ENCODE measurements at places on chromosomes 6 and 20. TPM values are rescaled to one million over a fixed set of nuclear protein-coding genes. Genes with fewer than 3 reads are reported as not detected.

- no peak for DNase-seq
Observed at GRCh38 chr20:38304845-38305447, 990 bp downstream of the BPI start.

DNA sequence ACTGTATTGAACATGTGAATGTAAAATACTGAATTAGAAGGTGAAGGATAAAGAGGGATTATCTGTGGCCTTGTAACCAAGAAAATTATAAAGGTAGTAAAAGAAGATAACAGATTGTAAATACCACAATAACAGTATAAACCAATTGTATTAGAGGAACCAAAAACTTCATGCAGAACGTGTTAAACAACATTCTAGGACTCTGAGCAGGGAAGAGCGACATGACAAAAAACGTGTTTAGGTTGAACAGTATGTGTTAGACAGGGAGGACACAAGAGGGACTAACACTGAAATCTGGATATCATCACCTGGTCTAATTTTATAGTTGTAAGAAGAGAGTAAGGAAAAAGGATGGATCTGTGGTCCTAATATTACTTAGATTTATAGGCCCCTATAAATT lies 259.0 kb upstream of the RUNX2 start:
- no peak for DNase-seq

GRCh38 chr6:1622851-1623768 lies 13.4 kb downstream of the FOXC1 start:
- DNase-seq, result no peak

- DNase-seq, result no peak
Observed at GRCh38 chr6:151098166-151098565, 141.6 kb upstream of the AKAP12 start.

- DNase-seq, result no peak
Observed at GRCh38 chr6:10369896-10370295, 45.0 kb downstream of the TFAP2A start.

GRCh38 chr6:43740961-43741764 lies 28.8 kb upstream of the VEGFA start:
- no peak for DNase-seq

DNA sequence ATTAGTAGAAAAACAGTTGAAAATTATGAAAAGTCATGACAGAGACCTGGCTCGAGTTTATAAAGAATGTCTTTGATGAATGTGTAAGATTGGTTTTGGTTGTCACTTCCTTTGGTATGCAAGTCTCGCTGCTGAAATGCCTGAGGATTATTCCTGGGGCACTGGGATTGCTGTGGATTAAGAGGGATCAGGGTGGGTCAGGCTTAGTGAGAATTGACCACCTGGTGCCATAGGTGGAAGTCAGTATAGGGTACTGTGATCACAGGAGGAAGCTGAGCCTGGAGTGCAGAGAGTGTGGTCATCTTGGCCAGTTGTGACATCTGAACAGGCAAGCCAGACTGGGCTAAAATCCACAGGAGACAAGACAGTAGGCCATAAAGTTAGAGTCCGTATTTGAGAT lies 34.9 kb downstream of the CEP43 start:
- DNase-seq, result no peak

DNA sequence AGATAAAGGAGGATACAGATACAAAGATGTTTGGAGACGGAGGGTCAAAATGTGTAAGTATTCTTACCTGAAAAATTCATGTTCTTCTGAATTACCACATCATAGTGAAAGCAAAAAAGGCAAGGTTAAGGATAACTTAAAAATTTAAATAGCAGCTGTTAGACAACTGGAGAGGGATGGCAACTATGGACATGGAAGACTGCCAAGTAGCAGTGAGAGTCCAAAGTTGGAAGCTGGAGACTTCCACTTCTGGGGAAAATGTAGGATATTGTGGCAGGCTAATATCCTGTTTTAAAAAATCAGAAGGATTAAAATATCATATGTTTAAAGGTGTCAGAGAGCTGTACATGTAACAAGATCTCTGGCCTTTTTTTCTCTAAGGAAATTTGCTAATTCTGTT lies 29.8 kb downstream of the SYCP2 start:
- no peak for DNase-seq

GRCh38 chr20:45346291-45346718 lies 1.9 kb downstream of the SDC4 start:
- DNase-seq, result no peak

- no peak for DNase-seq
Observed at GRCh38 chr6:33251395-33252012, 20.2 kb downstream of the VPS52 start.

- no peak for DNase-seq
Observed at GRCh38 chr6:127023001-127023778, 95.3 kb upstream of the RSPO3 start.

DNA sequence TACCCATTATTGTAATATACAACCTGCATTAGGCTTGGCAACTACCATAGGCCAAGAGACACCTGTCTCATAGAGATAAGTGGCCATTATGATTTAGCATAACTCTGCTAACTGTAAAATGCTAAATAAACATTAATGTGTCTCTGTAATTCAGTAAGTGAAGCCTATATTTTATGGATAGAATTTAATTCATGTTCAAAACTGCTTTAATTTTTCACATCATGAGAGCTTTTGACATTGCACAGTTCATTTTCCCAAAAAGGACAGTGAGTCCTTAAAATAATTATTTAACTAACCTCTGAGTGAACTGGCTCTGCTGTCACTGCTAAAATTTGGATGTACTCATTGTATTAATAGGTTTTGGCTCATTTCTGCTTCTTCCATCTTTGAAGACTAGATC lies 41.4 kb upstream of the TMX4 start:
- no peak for DNase-seq

- no peak for DNase-seq
Observed at GRCh38 chr20:44861531-44862006, 23.9 kb upstream of the YWHAB start.

GRCh38 chr6:23371132-23371915 lies 754.7 kb upstream of the NRSN1 start:
- DNase-seq, result no peak

DNA sequence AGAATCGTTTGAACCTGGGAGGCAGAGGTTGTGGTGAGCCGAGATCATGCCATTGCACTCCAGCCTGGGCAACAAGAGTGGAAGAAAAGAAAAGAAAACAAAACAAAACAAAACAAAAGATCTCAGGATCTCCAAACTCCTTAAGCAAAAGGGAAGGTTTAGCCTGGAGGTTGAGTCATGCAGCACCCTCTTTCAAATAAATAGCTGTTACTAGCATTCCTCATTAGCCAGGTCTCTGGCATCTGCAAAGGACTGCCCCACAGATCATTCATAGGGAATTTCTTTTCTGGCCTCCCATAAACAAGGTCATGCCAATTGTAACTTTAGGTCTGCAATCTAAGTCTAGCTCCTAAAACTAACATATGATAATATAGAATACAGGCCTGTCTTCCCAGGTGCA lies 37.2 kb downstream of the EDN1 start:
- no peak for DNase-seq

DNA sequence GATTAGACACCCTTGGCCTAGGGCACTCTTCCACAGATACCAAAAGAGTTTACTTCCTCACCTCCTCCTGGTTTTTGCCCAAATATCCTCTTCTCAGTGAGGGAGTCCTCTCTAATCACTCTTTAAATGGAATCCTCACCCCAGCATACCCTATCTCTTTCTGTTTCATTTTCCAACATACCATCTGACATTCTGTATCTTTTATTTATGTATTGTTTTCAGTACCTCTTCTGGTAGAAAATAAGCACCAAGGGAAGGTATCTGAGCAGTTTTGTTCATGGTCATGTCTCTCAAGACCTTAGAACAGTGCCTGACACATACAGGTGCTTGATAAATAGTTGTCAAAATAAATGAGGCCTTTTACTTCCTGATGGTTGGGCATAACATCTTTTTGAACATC lies 55.1 kb downstream of the KIAA0408 start:
- DNase-seq, result no peak

GRCh38 chr20:49786668-49787370 lies 25.8 kb upstream of the SLC9A8 start:
- no peak for DNase-seq

DNA sequence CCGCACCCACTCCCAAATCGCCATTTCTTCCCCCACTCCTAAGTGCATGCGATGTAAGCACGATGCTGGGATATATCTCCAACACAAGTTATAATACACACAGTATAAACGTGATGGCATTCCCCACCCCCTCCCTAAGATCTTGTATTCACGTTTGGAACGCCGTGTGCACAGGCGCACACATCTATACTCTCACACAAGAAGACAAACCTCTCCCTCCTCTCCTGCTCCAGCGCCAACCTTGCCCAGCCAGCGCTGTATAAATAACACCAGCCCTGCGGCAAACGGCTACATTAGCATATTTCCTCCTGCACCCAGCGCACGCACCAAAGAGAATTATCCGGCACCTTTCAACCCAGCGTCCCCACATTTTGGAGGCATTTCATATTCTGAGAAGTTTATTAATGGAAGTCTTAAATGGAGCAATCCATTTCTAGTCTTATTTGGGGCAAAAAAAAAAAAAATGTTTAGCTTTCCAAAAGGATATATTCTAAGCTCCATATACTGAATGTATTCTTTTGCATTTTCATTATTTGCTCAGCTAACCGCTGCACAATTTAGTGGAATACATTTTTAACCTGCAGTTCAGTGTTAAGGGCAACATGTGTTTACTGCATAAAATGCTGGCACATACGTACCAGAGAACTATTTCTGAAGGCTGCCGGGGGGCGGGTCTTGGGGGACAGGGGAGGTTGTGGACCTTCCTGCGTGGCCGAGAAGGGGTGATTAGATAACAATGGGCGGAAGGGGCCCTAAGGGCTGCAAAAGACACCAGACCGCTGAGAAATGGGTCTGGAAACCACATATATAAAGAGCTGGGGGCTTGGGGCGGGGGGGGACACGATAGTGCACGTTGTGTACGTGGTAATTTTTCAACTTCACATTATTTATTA lies 1.1 kb upstream of the SLC22A23 start:
- DNase-seq, result peak; percentile 58

DNA sequence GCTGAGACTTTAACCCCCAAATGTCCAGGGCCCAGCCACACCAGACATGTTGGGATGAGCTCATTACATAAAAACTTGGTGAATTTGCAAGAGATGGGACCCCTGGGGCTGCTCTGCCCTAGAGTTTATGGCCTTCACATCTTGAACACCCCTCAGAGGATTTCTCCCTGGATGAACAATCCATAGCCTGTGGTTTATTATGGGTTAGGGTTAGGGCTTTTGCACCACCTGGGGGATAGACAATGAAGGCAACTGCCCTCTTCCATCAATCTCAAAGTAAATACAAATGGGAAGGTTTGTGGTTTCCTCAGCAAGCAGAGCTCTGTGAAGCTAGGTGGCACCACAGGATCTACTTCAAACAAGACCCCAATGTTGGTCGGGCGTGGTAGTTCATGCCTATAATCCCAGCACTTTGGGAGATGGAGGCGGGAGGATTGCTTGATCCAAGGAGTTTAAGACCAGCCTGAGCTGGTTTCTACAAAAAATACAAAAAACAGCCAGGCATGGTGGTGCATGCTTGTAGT lies 17.4 kb downstream of the SPINT3 start:
- DNase-seq, result no peak

DNA sequence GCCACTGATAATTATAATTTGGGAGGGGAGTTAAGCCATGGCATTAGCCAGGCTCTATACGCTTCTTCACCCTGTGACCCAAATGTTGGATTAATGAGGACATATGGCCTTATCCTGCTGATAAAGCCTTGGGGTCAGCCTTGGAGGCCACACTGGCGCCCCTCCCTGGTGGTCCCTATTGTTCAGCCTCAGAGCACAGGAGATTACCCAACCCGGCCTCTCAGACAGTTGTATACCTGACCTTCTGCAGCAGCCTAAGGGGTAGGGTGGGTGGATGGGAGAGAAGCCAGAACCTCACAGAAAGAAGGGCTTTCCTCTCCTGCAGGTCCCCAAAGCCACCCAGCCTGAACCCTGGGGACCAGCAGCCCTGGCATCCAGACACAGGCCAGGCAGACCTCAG lies 76.8 kb downstream of the LINC00237 start:
- no peak for DNase-seq

- no peak for DNase-seq
Observed at GRCh38 chr6:16712931-16713484, 48.3 kb downstream of the ATXN1 start.

- DNase-seq, result no peak
Observed at GRCh38 chr20:42483730-42484303, 705.9 kb downstream of the PTPRT start.

DNA sequence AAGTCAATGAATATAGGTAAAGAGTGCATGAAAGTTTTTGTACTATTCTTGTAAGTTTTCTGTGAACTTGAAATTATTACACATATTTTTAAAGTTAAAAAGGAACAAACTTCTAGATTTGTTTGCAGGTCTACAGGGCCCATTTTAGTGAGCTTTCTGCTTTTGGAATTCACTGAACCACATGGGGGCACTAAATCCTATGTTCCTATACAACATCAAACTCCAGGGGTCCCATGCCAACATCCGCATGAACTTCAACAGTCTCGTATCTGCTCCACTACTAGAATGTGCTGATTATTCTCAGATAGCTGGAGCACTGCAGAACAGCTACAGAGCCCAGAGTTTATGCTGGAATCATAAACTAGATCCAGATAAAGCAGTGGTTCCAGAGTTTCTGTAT lies 347.9 kb upstream of the SPTLC3 start:
- no peak for DNase-seq

- no peak for DNase-seq
Observed at GRCh38 chr6:31592396-31592771, 422 bp downstream of the NCR3 start.

DNA sequence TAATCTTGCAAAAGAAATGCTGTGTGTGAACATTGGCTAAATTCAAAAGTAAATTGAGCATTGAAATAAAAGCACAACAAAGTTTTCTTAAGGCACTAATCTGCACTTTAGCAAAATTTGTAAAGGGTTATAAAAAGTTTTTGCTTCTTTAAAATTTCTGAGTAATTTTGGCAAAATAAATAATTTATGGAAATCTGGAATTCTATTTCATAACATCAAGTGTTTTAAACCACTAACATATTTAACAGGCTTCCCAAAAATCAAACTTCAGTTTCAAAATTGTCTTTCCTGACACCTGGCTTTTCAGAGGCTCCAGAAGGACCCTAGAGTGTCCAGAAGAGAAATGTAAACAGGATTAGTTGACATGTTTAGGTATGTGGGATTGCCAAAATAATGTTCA lies 4.5 kb upstream of the RNGTT start:
- DNase-seq, result no peak

DEFB127 gene
- total RNA-seq, result not detected

PGC gene
- total RNA-seq, result not detected

CDH22 gene
- total RNA-seq, result 0.66 TPM

PROKR2 gene
- total RNA-seq, result not detected

OPRM1 gene
- total RNA-seq, result not detected

FBXL4 gene
- 21.6 TPM for total RNA-seq

BPIFA1 gene
- total RNA-seq, result not detected

GJA10 gene
- total RNA-seq, result not detected

MTFR2 gene
- total RNA-seq, result 0.73 TPM

COL19A1 gene
- 0.15 TPM for total RNA-seq

MEP1A gene
- total RNA-seq, result not detected

ECT2L gene
- total RNA-seq, result 0.33 TPM

DTD1 gene
- 34.6 TPM for total RNA-seq

CLPSL2 gene
- 2.3 TPM for total RNA-seq
